ENCODE measurements at places on chromosomes 2 and 18.

GRCh38 chr2:157261199-157261782 lies 3.8 kb downstream of the GALNT5 start:
- DNase-seq: peak; percentile 36

GRCh38 chr2:238963161-238963970 lies 115.5 kb downstream of the TWIST2 start:
- DNase-seq: no peak

- DNase-seq: no peak
Measured at GRCh38 chr2:100397976-100398375, 19.5 kb downstream of the CHST10 start.

- DNase-seq: no peak
Measured at GRCh38 chr18:68178921-68179320, 536.0 kb downstream of the TMX3 start.

- DNase-seq: no peak
Measured at GRCh38 chr2:207238831-207239701, 73.3 kb upstream of the KLF7 start.

- no peak for DNase-seq
Measured at GRCh38 chr2:234864506-234864905, 87.3 kb upstream of the SH3BP4 start.

DNA sequence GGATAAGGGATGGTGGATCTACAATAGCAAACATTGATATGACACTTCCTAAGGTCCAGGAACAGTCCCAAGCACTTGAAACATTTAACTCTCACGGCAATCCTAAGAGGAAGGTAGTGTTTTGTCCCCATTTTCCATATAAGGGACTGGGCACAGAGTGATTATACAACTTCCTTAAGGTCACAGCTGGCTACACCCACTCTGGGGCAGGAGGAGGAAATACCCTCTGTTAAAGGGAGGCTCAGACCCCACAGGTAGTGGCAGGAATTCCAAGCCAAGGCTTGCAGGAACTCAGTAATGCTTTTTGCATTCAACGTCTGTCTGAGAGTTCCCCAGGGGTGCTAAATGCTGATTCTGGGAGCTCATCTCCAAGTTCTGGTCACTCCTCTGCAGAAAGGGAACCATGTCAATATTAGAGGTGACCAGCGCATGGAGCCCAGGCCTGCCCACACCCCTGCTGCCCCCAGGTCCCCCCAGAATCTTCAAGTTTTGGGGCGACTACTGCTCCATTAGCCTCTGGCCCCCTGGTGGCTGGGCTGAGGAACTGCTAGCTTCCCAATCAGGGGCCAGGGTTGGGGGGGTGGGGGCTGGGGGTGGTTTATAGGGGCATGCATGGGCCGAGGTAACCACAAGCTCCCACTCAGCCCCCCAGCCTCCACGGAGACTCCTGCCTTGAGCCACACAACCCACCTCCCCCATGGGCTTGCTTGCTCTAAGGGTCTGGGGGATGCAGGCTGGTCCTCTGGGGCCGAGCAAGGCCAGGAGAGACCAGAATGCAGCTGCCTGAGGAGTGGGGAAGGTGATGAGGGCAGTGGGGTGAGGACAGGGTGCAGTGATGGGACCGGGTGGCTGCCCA lies 11.1 kb downstream of the OBSL1 start:
- DNase-seq: no peak

DNA sequence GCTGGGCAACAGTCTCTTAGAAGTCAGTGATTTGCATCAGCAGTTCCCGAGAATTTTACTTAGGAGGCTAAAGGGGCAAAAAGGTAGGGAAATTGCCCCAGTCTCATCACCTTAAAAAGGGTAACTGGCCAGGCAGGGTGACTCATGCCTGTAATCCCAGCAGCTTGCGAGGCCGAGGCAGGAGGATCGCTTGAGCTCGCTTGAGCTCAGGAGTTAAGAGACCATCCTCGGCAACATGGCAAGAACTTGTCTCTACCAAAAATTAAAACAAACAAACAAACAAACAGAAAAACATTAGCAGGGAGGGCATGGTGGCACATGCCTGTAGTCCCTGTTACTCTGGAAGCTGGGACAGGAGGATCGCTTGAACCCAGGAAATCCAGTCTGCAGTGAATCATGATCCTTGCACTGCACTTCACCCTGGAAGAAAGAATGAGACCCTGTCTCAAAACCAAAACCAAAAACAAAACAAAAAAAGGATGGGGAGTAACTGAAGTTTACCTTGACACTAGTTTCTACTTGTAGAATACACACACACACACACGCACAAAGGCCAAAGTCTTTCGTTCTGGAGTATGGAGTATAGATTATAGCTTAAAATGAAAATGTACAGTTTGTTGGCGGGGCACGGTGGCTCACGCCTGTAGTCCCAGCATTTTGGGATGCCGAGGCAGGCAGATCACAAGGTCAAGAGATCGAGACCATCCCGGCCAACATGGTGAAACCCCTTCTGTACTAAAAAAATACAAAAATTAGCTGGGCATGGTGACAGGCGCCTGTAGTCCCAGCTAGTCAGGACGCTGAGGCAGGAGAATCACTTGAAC lies 2.7 kb upstream of the GEMIN6 start:
- DNase-seq: no peak

GRCh38 chr2:145283131-145283530 lies 763.2 kb upstream of the ZEB2 start:
- no peak for DNase-seq

GRCh38 chr2:26438526-26438925 lies 36.8 kb downstream of the DRC1 start:
- DNase-seq: no peak

GRCh38 chr18:64337673-64338072 lies 188.8 kb upstream of the LINC00305 start:
- DNase-seq: no peak

- DNase-seq: no peak
Measured at GRCh38 chr2:198657512-198658121, 800.1 kb downstream of the SATB2 start.

- DNase-seq: peak; percentile 23
Measured at GRCh38 chr2:173149491-173149890, 73.8 kb downstream of the MAP3K20 start.

DNA sequence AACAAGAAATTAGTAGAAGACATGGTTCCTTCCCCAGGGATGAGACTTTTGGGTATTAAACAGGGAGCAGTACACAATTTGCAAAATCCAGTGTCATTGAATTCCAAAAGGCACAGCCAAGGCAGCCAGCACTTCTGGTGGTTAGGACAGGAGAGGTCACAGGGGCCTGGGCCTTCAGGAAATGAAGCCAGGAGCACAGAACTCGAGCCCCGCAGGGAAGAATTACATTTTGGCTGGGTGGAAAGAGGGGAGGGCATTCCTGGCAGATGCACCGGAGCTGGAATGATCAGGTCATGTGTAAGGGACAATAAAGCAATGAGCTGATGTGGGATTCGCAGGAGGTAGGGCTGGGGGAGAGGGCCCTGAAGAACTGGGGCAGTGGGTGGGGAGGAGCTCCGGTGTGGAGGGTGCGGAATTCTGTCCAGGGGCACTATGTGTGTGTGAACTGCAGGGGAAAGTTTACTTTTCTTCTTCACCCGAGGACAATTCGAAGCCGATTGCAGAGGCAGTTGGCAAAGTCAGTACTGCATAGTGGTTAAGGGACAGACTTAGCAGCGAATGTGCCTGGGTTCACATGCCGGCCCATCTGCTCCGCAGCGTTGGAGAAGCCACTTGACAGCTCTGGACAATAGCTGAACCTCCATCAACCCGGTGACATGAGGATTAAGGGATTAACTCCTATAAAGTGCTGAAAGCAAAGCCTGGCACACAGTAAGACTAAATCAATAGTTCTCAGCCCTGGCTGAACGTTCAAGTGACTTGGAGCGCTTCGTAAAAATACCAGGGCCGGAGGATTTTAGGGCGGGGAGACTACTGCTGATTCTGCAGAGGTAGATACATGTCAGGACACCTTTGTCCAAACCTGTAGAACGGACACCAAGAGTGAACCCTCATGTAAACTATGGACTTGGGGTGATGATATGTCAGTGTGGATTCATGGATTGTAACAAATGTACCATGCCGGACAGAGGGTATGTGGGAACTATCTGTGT lies 36.4 kb downstream of the ALPK2 start:
- DNase-seq: no peak

DNA sequence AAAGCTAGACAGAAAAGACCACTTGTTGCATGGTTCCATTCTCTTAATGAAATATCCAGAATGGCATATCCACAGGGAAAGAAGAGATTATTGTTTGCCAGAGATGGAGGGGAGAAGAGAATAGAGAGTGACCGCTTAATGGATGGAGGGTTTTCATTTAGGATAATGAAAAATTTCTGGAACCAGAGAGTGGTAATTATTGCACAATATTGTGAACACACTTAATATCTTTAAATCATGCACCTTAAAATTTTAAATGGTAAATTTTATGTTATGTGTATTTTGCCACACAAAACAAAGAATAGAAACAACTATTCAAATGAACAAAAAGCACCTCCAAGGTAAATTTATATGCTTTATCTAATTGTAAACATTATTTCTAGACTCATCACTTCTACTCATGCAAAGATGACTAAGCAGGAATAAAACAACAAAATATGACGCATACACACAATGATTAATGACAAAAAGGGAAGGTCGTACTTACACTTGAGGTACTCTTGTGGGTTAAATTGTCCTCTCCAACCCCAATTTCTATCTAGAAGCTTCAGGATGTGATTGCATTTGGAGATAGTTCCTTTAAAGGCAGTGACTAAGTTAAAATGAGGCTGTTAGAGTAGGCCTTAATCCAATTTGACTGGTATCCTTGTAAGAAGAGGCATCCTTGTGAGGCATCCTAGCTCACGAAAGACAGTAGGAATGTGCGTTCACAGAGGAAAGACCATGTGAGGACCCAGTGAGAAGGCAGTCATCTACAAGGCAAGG lies 18.7 kb upstream of the DHRS9 start:
- no peak for DNase-seq

DNA sequence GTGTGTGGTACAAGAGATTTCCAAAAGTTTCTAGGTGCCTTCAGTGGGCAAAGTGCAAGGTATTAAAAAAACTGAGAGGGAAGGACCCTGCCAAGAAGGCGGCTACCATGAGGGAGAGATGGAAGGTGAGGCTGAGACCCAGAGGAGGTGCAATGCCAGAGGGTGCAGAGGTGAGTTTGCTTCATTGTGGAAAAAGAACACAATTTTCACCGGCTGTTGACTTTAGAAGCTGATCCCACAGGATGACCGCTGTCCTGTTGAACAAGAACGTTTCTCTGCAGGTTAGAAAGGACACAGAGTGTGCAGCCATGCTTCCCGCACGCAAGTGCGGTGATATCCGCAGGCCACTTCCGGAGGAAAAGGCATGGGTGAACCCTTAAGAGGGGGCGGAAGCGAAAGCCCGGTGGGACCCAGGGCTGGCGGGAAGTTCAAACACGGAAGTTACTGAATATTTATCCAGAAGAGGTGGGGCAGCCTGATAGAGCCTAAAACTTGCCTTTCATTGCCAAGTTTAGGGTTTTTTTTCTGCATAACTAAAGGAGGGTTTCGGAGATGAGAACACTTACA lies 16.6 kb downstream of the SP110 start:
- no peak for DNase-seq

DNA sequence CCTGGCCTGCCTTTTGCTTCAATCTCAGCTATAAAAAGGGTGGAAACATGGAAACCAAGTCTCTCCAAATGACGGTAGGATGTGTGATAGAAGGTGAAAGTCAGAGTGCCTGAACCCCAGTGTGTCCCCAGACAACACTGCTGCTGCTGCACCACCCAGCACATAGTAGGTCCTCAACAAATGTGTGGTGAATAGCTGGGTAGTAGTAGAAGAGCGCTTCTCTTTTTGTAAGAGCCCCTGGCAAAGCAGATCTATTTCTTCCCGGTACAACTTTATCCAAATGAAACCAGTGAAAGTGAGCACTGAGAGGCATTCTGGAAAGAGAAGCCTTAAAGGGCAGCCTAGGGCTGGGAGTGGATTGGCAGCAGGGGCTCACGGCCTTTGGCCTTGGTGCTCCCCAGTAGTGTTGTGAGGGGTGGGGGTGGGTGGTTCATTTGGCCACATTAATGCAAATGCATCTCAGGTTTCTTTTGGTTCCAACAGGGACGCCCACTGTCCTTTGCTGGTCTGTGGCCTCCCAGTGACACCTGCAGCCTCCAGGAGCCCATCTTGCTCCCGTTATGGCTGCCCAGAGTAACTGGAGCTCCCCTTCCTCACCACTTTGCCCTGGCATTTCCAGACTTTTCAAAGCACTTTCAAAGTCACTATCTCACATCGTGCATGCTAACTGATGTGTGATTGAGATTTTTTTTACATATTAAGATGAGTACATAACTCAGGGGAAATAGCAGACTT lies 304.3 kb upstream of the EPAS1 start:
- no peak for DNase-seq

DNA sequence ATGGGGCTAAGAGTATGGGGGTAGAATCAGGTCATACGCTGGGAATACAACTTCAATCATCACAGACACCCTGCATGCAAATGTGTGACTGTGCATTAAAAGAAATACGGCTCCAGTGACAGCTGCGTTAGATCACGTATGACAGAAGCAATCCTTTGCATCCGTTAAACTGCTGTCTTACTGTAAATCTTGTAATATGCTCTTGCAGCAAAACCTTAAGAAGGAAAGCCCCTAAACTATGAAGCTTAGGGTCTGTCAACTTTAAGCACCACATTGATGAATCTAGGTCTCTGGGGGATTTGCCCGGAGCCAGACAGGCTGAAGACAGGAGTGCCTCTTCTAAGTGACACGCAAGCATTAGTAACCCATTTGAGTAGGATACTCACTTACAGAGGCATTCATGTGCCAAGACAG lies 84.7 kb upstream of the EML6 start:
- DNase-seq: no peak

GRCh38 chr2:30421026-30421603 lies 25.9 kb upstream of the LCLAT1 start:
- DNase-seq: no peak

DNA sequence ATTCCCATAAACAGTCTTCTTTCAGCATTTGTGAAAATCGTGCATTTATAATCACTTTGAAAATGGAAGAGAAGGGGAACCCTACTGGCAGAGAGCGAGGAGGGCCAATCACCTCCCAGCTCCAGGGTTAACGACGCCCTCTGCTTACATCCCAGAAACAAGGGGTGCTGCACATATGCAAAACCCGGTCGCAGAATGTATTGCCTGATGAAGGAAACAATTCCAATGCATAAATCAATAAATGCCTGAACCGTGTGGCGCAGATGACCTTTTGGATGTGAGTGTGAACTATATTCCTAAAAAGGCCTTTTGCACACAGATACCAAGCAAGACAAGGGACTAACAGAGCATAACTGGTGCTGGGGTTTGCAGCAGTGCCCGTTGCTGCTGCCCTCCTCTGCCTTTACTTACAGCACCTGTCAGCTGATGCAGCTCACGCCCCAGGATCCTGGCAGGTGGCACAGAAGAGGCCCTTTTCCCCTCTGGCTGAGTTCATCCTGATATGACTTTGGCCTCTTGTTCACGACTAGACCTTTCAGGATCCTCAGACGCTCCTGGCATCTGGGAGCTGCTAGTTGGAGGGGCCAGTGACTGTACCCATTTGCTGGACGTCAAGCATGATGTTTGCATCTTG lies 67.8 kb downstream of the MYT1L start:
- DNase-seq: no peak

- DNase-seq: no peak
Measured at GRCh38 chr2:119463136-119463535, 31.5 kb downstream of the TMEM37 start.

All from activated T-helper 9 cell treated with anti-CD3 and anti-CD28 coated beads, Interleukin-2, amount 50 U/mL, for 16 hours (primary cell).